ENCODE measurements at places on chromosomes 11 and 22.

- DNase-seq: no peak
Measured at GRCh38 chr11:111019451-111019850, 226.1 kb upstream of the POU2AF2 start.

DNA sequence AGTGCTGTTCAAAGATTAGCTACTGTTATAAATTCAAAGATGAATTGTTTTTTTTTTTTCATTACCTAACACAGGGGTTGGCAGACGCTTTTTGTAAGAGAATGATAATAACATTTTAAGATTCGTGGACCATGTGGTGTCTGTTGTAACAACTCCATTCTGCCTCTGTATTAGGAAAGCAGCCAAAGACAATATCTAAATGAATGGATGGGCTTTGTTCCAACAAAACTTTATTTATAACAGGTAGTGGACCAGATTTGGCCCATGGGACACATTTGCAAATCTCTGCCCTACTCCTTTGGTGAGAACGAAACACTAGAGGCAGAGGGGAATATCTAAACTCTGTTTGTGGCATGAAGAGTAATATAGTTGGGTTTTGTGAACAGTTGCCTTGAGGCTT lies 83.6 kb upstream of the BLID start:
- DNase-seq: no peak

DNA sequence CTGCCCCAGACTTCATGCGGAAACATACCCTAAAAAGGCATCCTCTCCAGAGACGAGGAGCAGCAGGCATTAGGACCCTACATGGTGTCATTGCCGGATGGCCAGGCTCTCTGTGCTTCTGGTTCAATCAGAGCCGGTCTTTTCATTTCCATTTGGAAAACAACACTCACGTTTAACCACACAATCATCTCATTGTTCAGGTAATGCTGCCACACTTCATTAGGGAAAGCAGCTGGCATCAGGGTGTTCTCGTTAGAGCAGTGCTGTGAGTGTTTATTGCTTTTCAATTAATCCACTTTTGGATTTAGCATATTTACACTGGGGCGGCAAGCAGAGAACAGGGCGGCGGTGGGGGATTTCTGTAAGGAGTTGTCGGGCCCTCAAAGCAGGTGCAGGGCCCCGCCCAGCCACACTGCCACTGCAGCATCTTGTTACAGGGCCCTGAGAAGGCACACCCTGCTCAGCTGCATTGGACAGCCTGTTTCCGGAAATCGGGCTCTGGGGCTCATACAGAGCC lies 338.6 kb downstream of the SHANK2 start:
- no peak for DNase-seq

GRCh38 chr11:128586689-128587088 lies 669 bp downstream of the ETS1 start:
- no peak for DNase-seq

- DNase-seq: no peak
Measured at GRCh38 chr11:44776551-44777208, 49.9 kb downstream of the TSPAN18 start.

DNA sequence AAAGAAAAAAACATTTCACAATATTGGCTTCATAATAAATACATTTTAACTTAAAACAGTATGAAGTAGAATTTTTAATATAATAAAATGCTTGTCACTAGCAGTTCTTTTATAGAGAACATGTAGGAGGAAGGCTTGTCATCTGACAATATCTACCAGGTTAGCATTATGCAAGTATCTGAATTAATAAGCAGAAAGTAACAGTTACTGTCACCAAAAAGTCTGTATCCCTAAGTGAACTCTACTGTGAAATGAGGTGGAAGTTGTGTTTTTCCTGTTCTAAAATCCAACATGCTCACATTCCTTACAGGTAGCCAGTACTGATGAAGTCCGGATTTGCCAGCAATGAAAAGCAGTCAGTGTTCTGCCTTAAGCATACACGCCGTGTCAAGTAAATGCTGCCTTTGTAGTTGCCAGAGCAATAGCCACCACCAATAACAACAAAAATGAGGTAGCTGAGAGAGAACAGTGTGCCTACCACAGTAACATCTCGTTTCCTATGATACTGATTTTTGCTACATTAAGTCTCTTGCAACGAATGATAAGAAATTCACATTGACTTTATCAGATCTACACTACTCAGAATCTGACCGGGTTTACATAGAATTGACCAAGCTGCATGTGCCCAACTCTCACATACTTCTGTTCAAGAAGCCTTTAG lies 95.5 kb downstream of the SIK3 start:
- no peak for DNase-seq

GRCh38 chr11:45150943-45151342 lies 4.5 kb downstream of the PRDM11 start:
- DNase-seq: peak; percentile 10

DNA sequence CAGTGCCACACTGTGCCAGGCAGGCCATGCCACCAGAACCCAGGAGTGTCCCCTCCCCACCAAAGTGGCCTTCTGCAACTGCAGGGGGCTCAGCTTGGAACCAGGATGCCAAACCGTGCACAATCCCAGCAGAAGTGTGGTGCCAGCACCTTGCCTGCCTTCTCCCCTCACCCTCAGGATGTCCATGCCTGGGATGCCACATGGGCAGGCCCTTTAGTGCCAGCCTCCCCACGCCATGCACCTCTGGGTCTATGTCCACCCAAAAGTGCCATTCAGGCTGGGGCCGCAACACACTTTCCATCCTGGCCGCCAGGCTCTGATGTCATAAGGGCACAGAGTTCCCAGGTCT lies 8.7 kb upstream of the TBC1D22A start:
- DNase-seq: no peak

GRCh38 chr11:10293423-10294289 lies at the start of gene SBF2:
Gene SBF2, minus strand, starts transcription at chr11:10294219. Its CDS starts 150 bp downstream, at chr11:10294069.
- peak; percentile 89 for DNase-seq

- DNase-seq: no peak
Measured at GRCh38 chr11:78773077-78773476, 198.4 kb upstream of the NARS2 start.

- peak; percentile 61 for DNase-seq
Measured at GRCh38 chr11:1202776-1203504, 19.9 kb upstream of the MUC5B start.

DNA sequence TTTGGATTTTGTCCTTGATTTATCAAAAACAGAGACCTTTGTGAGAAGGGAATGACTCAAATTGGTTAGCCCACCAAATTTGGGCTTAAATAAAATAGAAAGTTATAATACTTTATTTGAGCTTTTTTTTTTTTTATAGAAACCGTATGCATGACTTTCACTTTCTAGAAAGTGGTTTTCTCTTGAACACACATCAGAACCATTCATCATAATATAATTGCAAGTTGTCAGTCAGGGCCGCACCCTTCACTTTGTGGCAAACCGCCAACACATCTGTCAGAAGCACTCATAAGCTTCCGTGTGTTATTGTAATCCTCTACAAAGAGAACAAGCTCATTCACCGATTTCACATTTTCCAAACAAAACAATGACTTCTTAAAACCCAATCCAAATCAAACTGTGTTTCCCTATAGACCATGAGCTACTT lies 76.1 kb downstream of the SOX6 start:
- DNase-seq: no peak

GRCh38 chr22:40955571-40955970 lies 4.4 kb downstream of the RBX1 start:
- DNase-seq: no peak
